Non-pigmented ciliary epithelial cell (primary cell): ENCODE measurements at places on chromosomes 5 and 9.

DNA sequence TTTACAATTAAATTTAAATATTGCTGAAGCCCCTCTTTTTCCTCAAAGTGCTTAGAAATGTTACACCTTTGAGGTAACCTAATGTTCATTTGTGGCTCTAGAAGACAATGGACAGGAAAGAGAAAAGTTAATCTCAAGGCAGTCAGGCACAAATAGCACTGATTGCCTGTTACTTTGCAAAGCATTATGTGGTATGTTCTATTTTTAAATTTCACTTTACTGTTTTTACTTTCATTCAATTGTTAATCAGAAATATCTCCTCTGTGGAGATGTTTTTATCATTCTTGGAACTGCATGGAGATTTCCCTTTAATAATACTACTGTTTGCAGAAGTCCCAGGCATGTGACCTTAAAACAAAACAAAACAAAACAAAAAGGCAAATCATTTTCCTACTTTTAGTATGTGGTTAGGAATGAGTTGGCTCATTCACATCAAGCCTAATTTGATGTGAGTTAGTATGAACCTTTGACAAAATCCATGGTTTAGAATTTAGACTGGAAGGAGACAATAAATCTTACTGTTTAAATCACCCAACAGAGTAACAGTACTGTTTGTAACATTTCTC lies 67.5 kb downstream of the CWC27 start:
- DNase-seq = no peak

GRCh38 chr5:36173426-36173825 lies 21.5 kb downstream of the SKP2 start:
- DNase-seq = no peak

- no peak for DNase-seq
Observed at GRCh38 chr5:16437977-16438376, 27.6 kb downstream of the ZNF622 start.

DNA sequence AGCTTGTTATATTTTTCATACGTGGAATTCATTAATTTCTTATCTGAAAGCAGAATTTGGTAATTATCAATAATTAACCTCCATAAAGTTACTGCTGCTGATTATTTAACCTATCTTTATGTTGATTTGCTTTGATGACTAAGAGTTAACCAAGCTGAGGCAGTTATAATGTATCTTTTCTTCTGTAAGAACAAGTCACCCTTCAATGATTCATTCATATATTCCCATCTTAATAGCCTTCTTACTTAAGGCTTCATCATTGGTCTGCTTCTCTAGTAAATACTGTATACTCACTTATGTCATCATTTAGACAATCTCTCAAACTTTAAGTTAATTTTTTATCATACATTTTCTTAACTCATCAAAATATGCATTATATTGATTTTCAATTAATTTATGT lies 592.2 kb downstream of the ANXA1 start:
- DNase-seq = peak; percentile 11

- DNase-seq = no peak
Observed at GRCh38 chr5:176603091-176603490, 6.9 kb downstream of the GPRIN1 start.

GRCh38 chr5:54794135-54794975 lies 191.0 kb downstream of the ESM1 start:
- no peak for DNase-seq

GRCh38 chr9:134375430-134376385 lies 49.5 kb downstream of the RXRA start:
- DNase-seq = no peak

DNA sequence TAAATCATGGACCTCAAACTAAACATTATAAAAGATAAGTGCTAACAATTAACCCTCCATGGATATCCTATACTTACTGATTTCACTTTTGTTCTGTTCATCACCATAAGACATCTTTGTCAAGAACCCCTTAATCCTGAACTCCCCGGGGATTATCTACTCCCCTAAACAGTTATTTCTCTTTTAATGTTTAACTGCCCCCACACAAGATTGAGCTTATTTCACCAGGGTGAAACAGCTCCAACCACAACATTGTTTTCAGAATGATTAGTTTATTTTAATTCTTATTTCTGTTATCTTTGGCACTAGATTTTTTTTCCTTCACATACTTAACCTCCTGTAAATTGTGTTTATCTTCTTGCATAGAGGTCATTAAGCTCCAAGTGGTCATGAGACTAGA lies 103.2 kb upstream of the HCN1 start:
- DNase-seq = no peak

DNA sequence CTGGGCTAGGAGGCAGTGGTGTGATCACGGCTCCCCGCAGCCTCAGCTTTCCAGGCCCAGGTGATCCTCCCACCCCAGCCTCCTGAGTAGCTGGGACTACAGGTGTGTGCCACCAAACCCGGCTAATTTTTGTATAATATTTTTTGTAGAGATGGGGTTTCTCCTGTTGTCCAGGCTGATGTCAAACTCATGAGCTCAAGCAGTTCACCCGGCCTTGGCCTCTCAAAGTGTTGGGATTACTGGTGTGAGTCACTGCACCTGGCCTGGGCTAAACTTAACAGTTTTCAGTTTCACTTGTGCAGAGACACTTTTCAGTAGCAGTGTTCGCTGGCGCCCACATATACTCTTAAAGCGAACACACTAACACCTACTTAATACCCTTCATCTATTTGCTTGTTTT lies 205.6 kb upstream of the ZNF608 start:
- no peak for DNase-seq

DNA sequence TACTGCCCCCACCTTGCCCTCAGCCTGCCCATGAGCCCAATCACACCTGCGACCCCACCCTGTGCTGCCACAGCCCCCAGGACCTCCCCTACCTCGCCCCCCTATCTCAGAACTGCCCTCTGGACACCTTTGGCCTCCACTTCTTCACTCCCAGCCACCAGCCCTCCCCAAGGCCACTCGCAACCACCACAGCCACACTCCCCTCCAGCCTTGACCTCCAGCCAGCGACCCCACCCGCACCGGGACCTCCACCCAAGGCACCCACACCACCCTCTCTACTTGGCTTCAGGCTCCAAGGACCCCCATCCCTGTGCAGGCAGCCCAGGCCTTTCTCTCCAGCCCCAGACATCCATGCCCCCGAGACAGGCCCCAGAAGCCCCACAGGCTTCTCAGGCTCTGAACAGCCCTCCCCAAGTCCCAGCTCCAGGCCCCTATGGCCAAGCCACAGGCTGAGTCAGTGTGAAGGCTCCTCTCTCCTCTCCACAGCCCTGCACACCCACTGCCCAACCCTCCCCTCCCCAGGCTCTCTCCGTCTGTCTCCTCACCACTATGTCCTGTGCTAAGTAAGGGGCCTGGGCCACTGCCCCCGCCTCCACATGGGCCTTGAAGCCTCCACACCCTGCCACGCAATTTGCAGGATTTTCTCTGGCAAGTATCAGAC lies 2.0 kb downstream of the AK1 start:
- peak; percentile 22 for DNase-seq

- DNase-seq = no peak
Observed at GRCh38 chr5:132057498-132058255, 2.8 kb upstream of the IL3 start.

DNA sequence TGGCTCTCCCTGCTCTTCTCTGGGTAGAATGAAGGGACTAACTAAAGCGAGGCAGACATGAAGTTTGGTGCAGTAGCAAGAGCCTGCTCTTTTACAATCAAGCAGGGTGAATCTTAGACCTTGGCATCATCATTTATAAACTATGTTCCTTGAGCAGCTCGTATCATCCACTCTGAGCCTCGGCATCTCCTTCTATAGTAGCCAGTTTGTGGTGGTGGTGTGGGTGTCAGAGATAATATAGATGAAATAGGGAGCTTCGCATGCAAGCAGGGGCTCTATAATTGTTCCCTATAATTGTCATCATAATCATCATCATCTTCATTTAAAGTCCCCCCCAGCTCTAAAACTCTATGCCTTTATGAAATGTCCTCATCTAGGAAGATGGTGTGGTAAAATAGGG lies 72.5 kb upstream of the SAP30L start:
- DNase-seq = no peak

GRCh38 chr5:164497311-164498064 lies 992.1 kb downstream of the MAT2B start:
- no peak for DNase-seq

DNA sequence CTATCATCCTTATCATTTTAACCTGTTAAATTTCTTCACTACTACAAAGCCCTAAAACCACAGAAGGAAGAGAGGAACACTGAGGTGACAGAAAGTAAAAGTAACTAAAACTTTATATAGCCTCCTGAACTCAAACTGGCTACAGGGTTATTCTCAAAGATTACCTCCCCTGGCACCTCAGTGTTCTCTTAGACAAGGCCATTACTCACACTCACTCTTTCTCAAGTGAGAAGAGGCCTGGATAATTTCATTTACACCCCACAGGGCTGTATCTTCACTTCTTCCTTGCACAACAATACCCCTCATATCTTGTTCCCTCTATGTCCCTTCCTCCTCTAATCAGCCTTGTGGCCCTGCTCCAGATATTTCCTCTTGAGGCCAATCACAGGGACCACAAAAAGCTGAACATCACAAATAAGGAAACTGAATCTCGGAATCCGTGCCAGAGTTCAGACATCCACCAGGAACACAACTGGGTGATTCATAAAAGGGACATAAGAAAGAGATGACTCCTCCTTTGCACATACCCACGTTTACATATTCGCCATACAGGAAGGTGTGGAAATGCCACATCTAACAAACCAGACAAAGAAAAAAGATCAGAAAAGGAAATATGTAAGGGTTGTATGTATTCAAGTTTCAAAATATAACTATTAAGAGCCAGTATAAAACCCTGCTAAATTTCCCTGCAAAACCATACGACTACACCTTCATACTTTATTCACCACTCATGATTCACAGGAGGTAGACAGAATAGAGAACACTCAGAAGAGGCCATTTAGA lies 1.7 kb upstream of the KLHL3 start:
- DNase-seq = no peak

DNA sequence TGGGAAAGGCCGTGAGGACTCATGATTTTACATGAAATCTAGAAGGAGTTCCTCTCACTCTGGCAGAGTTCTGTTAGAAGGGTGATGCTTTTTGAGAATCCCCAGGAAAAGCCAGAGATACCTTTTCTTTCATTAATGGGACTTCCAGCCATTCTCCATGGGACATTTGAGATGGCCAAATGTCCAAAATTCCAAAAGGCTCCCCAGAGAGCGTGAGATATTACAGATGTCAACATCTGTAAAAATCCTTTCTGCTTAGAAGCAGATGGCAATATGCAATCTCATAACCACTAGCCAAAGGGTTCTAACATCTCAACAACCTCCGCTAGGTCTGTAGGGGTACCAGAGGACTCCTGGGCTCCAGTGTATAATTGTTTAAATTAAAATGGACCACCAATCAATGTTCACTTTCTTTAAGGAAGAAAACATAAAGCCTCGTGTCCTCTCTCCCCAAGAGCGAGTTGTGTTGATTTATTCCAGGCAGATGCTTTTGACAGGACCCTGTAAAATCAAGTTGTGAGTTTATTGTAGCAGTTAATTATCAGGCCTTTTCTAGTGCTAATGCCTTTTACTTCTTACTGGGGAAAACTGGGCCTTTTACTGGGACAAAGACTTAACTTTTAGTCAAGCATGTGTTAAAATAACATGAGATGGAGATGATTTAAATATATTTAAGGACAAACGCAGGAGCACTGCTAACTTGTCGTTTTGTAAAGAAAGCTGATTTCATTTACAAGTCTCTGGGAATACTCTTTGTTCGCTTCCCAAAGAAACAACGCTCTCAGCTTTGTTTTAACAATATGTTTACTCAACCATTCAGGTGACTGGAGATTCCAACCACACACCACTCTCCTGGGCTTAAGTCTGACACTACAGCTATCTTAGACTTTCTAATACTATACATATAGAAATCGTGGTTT lies 4.8 kb downstream of the GAS1 start:
- DNase-seq = no peak

DNA sequence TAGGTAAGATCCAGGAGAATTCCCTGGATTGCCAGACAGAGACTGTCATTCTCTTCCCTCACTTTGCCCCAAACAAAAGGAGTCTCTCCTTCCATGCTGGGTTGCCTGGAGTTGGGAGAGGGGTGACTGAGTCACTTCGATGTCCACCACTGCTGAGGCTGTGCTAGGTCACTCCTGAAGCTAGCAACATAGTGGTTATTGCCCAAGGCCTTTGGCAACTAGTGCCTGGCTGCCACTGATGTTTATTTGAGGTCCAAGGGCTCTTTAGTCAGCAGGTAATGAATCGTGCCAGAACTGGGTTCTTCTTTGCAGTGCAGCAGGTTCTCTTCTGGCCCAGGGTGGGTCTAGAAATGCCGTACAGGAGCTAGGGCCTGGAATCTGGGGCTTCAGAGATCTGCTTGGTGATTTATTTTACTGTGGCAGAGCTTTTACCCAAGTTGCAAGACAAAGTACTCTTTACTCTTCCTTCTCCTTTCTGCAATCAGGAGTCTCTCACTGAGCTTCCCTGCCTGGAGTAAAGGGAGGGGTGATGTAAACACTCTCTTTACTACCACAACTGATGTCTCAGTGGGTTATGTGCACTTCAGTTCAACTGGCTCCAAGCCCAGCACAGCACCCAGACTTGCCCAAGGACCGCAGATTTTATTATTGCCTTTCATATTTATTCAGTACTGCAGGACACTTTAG lies 155.7 kb upstream of the SH3GL2 start:
- DNase-seq = no peak

GRCh38 chr5:65861830-65862241 lies 64.5 kb upstream of the ERBIN start:
- DNase-seq = peak; percentile 78

DNA sequence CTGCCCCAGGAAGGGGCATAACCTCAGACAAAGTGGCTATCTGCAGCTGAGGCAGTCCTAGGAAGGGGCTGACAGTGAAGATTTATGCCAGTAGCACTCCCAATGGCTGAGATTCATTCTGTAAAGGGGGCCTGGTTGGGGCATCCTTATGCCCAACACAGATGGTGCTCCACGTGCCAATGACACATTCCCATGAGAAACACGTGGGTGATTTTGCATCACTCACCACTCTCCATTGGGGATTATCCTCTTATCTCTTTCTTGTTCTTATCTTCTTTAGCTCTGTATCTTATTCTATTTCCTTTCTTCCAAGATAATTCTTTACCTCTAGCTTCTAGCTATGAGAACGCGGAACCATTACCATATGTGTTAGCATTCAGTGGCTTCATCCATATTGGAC lies 194.0 kb upstream of the TUT7 start:
- DNase-seq = no peak

- DNase-seq = no peak
Observed at GRCh38 chr5:92494508-92494907, 1086.5 kb downstream of the NR2F1-AS1 start.

DNA sequence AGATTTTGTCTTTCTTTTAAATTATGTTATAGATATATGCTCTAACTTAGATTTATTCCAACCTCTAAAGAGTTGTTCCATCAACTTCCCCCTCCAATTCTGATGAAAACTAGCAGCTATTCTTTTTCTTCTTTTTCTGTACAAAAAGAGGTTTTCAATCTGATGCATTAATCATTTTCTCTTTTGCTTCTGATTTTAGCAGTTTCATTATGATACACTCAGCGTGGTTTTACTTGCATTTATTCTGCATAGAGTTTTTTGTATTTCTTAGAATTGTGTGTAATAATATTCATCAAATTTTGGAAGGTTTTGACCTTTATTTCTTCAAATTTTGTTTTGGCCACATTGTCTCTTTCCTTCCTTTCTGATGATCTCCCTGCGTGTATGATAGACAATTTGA lies 968.1 kb upstream of the CDH18 start:
- DNase-seq = no peak

- DNase-seq = no peak
Observed at GRCh38 chr5:127885176-127885575, 182.0 kb downstream of the CCDC192 start.
